WTC11 (cell line): ENCODE measurements at places on chromosomes 7 and 10.

DNA sequence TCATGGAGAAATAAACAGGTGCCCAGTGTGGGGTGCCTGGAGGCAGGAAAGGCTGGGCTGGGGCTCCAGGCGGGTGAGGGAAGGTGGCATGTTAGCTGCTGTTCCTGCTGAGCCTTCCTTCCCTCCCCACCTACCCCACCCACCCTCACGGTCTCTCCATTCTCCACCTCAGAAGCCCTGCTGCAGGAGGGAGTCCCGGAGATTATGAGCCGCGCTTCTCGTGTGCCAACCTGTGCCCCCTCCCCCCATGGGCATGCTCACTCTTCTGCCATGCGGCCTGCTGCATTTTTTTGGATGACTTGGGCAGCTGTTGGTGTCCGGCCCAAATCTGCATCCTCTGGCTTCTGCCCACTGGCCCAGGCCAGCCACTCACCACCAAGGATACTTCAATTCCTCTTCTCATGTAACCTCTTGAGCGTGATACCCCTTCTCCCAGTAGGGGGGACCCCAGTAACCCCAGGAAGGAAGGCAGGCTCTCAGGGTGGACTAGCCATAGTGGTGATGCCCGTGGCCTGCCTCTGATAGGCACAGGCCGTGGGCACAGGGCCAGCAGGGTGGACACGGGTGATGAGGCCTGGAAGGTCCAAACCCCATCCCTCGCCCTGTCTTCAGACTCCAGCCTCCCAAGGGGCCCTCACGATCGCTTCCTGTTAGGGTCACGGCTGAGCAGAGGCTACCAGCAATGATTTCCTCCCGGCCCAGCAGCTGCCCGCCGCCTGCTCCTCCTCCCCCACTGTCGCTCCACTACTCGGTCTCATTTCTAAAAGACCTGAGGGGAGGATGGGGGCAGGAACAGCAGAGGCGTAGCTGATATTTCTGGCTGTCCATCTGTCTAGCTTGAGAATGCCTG, 27.8 kb downstream of the UNC5B start:
- no peak for DNase-seq

DNA sequence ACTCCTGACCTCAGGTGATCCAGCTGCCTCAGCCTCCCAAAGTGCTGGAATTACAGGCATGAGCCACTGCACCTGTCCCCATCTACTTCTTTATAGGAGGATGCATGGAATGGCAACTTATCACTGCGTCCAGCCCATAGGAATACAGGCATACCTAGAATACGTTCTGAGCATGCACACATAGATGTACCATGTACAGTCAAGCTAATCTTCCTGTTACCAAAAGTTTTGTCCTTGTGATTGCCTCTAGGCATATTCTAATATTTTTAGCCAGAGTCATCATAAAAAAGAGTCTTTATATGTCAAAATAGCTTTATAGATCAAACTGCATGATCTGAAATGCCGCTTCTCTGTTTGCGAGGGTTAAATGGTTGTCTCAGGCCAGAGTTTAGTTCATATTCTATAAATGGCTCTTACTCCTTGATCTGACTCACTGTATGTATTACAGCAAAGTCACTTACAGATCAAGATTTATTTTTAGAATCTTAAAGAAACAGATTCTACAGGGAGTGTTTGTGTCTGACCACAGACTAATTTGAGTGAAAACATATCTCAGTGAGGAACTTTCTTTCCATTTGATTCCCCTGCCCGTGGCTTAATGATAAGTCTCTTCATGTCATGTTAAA, 210.9 kb downstream of the CREB5 start:
- DNase-seq, result no peak

DNA sequence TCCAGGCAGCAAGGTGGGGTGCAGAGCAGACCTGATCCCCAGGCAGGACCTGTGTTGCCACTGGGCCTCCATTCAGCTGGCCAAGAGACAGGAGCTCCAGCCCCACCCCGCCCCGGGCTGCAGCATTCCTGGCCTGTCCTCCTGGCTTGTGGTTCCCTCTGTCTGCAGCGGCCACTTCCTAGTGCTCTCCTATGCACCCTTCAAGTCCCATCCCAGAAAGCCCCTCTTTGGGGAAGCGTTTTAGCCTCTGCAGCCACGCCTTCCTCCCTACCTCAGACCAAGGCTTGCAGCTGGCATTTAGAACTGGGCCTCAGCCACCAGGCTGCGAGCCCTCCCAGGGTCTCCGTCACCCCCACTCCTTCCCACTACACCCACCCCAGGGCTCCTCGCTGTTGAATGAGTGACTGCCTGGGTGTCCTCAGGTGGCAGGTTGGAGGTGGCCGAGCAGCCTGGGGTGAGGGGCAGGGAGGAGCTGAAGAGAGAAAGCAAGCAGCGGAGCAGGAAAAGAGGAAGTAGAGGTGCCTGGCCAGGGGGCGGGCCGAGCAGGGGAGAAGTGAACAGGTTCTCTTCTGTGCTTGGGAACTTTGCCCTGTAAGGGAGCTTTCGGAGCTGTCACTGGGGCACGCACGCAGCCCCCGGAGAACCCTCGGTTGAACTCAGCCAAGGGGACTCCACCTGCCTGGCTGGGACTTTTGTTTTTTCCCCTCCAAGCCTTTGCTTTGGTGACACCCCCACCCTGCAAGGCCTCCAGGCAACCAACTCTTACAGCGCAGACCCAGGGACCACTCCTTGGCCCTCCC, 109.1 kb upstream of the TNRC18 start:
- peak; percentile 56 for DNase-seq

GRCh38 chr10:102117391-102118159, 2.6 kb downstream of the LDB1 start:
- DNase-seq, result peak; percentile 49

DNA sequence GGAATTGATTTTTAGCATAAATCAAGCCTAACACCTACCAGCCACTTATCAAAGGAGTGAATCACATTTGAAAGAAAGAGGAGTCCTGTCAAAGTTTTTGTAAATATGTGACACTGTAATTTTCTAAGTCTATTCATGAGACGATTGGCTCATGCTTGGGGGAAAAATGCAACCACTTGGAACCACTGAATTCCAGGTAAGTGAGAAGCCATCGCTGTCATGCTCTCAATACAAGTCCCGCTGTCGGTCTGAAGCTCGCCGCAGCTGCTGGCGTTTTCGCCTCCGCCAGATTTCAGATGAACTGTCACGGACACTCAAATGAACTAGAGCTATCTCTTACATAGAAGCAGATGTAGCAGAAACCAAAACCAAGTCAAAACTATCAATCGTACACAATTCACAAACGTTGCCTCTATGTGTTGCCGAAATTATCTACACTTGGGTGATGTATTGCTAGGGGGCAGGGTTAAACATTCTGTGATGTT, 279.8 kb upstream of the FZD8 start:
- no peak for DNase-seq

GRCh38 chr10:12588091-12588860, 238.9 kb downstream of the CAMK1D start:
- no peak for DNase-seq

GRCh38 chr10:69222157-69223027, 2.3 kb downstream of the HKDC1 start:
- DNase-seq, result peak; percentile 43

- DNase-seq, result no peak
These were observed 26.9 kb upstream of the ABCA13 start for GRCh38 chr7:48144291-48144768.

GRCh38 chr7:102004229-102004628, 186.8 kb downstream of the CUX1 start:
- no peak for DNase-seq

DNA sequence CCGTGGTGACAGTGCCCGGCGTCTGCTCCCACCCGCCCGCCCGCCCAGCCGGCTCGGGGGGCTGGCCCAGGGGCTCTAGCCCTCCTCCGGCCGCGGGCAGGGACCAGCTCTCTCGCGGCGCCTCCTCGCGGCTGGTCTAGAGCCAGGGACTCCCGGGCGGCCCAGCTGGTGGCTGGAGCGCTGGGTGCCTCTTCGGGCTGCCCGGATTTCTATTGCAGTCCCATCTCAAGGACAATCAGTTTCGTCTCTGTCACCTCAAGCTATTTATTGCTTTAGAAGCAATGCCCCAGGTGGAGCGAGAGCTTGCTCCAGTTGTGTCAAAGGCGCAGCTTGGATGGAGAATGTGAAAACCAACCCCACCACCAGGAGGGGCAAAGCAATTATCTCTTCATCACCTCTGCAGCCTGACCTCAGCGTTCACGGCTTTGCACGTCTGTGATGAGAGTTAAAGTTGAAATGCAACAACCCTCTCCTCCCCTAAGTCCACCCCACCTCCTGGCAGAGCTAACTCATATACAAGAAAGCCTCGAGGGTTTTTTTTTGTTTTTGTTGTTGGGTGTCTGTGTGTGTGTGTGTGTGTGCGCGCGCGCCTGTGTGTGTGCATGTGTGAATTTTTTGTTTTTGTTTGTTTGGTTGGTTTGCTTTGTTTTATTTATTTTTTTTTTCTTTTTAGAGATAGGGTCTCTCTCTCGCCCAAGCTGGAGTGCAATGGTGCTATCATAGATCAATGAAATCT, at the start of gene ITGA8:
TSS of gene ITGA8 (minus strand) at position 24 of the 736 bp plus-strand sequence. CDS start 151 bp downstream, outside the sequence.
- DNase-seq, result peak; percentile 59

DNA sequence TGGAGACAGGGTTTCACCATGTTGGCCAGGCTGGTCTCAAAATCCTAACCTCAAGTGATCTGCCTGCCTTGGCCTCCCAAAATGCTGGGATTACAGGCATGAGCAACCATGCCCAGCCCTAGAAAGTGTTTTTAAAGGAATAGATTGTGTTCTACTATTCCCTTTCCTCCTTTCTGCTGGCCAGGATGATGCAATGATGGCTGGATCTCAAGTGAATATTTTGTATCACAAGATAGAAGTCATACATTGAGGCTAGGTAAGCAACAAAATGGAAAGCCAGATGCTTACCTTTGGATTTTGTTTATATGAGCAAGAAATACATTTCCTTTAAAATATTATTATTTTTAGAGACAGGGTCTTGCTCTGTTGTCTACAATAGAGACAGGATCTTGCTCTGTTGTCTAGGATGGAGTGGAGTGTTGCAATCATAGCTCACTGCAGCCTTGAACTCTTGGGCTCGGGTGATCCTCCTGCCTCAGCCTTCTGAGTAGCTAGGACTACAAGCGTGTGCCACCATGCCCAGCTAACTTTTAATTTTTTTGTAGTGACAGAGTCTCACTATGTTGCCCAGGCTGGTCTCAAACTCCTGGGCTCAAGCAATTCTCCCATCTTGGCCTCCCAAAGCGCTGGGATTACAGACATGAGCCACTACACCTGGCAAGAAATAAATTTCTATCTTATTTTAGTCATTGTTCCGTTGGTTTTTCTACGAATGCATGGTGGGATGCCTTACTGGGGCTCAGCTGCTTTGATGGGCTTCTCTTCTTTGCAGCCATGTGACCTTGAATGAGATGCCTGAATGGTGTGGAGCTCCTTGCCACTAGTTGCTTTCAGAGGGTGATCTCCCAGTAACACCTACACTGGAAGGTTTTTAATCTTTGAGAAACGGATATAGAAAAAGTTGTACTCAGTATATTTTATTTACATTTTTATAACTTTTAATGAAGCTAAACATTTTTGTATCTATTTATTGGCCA, 5.8 kb upstream of the AEBP1 start:
- DNase-seq, result no peak

DNA sequence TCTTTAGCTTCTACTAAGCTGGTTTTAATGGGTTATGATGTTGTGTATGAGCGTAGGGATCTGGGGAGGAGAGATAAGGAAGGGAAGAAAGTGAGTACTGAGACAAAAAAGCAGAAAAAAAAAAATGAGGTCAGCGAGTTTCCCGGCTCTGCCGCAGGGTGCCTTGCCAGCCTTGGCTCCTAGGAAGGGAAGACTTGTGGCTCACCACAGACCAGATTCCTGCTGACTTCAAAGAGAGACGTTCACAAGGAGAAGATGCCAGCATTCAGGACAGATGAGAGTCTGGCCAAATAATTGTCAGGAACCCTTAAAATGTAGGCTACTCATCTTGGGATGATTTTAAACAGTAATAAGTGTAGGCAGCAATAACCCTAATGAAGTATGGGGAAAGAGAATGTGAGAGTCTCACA, 11.4 kb upstream of the FAS start:
- no peak for DNase-seq

GRCh38 chr7:104794154-104794553, 219.9 kb upstream of the KMT2E start:
- no peak for DNase-seq

GRCh38 chr7:105581066-105581811, at the start of gene EFCAB10:
Gene EFCAB10, minus strand, starts transcription at chr7:105581493. Its CDS starts 30 bp downstream, at chr7:105581463.
- peak; percentile 97 for DNase-seq

DNA sequence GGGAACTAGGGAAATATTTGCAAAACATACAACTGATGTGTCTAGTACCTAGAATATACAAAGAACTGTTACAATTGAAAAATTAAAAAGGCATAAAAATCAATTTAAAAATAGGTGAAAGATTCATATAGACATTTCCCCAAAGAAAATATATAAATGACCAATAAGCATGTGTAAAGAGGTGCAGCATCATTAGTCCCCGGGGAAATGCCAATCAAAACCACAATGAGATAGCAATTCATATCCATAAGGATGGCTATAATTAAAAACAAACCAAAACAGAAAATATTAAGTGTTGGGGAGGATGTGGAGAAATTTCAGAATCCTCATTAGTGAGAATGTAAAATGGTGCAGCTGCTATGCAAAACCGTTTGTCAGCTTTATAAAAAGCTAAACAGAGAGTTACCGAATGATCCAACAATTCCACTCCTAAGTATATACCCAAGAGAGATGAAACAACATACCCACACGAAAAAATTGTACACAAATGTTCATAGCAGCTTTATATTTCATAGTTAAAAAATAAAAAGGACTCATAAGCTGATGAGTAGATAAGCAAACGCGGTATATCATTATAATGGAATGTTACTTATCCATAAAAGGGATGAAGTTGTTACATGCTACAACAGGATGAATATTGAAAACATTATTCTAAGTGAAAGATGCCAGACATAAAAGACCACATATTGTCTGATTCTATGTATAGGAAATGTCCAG, 210.1 kb upstream of the INHBA start:
- DNase-seq, result no peak

DNA sequence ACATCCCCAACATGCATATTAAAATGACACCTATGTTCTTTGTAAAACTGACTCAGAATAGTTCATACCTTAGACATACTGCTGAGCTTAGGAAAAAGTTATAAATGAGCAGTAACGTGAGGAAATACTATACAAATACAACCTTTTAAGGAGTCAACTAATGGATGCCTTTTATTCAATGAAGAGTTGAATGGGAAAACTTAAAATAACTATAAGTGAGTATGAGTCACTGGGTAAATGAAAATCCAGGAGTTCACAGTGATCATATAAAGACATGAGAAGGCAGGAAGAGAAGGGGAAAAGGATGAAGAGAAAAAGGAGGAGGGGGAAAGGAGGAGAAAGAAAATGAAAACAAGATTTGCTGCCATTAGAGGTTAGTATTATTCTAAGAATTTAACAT, 157.8 kb upstream of the PCDH15 start:
- no peak for DNase-seq

DNA sequence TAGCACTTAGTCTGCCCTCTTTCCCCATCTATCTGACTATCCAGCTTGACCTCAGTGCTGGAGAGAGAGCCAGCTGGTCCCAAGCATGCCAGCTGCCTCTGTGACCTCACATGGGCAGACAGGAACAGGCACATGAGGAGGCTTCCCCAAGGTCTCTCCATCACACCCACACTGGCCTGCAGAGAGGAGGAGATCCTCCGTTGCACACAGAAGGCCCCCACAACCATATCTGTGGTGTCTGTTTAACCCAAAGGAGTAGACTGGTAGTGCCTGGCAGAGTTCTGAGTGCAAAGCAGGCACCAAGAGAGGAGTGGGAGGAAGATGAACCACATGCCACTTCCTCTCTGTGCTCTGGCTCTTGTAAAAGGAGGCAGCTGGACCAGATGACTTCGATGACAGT, 4.8 kb upstream of the ANK3 start:
- DNase-seq, result no peak
